ENCODE measurements at places on chromosomes 6 and 20.

DNA sequence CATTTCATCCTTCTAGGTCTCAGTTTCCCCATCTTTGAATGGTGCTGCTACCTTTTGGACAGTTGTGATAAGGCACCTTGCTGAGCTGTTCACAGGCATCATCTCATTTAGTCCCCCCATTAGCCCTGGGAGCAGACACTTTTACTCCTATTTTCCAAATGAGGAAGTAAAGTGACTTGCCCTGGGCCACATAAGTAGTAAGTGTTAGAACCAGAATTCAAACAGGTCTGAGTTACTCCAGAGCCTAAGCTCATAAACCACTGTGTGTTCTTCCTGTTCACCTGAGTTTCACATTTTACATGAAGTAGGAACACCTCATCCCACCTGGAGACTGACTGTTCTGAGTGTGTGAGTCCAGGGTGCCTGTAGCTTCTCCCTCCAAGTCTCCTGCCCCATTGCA is 43.5 kb upstream of the EPB41L1 start:
- no peak for DNase-seq

DNA sequence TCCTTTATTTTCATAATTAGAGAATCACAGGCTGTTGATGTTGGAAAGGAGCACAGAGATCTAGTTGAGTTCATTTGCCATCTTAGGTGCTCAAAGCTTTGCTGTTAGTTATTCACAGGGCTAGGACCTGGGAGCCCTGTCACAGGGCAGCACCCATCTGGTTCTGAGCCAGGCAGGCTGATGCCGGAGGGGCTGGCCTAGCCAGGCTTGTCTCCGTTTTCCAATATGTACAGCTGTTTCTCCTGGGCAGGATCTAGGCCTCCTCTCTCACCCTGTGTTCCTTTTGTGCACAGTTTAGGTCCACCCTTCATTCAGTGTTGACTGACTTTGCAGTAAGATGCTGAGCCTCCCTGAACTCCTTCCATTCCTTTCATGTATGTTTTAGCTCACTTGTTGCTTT is 33.4 kb downstream of the LRRC1 start:
- DNase-seq, result no peak

GRCh38 chr20:63382551-63383300 is 21.6 kb upstream of the CHRNA4 start:
- DNase-seq, result no peak

- no peak for DNase-seq
Observed at GRCh38 chr6:6806844-6807518, 218.5 kb downstream of the LY86 start.

GRCh38 chr20:62365814-62366369 is 1.2 kb downstream of the LAMA5 start:
- no peak for DNase-seq

GRCh38 chr6:42790549-42791181 is 8.8 kb downstream of the BICRAL start:
- DNase-seq, result no peak

- DNase-seq, result no peak
Observed at GRCh38 chr6:92289831-92290230, 1129.5 kb downstream of the EPHA7 start.

DNA sequence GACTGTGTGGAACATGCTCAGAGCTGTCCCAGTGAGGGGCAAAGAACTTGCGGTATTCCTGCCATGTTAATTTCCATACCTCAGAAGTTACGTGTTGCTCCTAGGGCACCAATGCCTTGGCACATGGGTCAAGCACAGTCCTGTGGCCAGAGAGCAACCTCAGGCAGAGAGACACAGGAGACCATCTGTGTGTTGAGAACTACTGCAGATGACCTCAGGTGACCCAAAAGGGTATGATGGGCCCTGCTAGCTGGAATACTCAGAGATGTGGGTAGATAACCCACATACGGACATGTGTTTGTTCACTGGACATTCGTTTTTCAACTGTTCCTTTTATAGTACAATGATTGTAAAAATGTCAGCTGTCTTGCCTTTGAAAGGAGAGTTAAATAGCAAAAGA is 71.5 kb upstream of the BMP2 start:
- no peak for DNase-seq

DNA sequence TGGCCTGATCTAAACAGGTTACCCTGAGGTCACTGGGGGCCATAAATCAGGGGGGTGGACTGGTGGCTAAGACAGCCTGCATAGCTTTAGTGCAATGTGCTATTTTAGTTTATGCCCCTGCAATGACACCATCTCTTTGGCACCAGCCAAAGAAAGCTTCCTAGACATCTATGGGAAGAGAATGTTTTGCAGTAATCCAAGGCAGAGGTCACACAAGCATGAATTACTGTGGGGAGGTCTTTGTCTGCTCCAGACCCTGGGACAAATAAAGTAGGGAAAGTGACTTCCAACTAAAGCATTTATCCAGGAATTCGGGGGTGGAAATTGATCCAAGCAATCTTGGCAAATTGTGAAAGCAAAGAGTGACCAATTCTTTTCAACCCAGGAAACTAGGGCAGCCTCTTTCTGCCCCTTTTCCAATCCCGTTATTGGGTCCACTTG is 5.3 kb downstream of the RIPOR2 start:
- DNase-seq, result no peak

GRCh38 chr20:62208795-62209755 is 11.0 kb downstream of the HRH3 start:
- no peak for DNase-seq

DNA sequence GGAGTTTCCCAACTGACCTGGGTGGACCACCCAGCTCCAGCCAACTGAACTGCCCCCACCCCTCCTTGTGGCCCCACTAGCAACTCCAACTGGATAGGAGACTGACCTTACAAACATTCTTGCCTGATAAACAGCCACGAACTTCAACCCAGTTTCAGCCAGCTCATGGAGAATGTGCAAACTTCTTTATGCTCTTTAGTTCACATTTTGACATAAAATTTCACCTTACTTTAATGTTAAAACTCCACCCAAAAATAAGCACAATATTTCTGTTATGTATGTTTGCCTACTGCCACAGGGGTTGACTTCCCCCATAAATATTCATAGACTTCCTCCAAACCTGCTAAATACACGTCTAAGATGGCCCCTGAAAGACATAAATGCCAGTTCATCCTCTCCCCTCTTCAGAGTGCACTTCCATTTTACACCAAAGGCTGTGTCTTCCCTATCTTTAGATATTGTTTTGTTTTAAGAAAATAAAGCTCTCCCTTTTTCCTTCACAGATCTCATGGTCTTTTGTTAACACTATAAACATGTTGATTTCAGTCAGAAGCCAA is 643.7 kb downstream of the EPM2A start:
- no peak for DNase-seq

GRCh38 chr20:11108102-11108810 is 434.5 kb upstream of the JAG1 start:
- no peak for DNase-seq

DNA sequence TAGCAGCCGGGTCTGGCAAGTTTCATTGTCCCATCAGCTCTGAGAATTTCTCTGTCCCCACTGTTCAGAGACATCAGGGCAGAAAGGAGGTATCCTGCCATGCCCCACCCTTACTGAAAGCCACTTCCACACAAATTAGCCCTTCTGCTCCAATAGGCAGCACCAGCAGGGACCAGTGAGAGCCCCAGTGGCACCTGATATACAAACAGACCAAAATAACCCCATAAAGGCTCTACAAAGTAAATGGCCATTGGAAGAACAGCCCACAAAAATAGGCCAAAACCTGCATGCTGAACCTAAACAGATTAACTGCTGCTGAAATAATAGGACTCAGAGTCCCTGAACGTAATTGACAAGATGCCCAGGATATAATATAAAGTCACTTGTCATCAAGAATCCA is 199.9 kb downstream of the TMEM200A start:
- DNase-seq, result no peak

GRCh38 chr20:10754824-10755223 is 81.0 kb upstream of the JAG1 start:
- DNase-seq, result no peak

GRCh38 chr6:149208134-149208601 is 109.3 kb upstream of the TAB2 start:
- DNase-seq, result no peak

GRCh38 chr6:95515975-95516374 is 61.4 kb upstream of the MANEA start:
- no peak for DNase-seq

DNA sequence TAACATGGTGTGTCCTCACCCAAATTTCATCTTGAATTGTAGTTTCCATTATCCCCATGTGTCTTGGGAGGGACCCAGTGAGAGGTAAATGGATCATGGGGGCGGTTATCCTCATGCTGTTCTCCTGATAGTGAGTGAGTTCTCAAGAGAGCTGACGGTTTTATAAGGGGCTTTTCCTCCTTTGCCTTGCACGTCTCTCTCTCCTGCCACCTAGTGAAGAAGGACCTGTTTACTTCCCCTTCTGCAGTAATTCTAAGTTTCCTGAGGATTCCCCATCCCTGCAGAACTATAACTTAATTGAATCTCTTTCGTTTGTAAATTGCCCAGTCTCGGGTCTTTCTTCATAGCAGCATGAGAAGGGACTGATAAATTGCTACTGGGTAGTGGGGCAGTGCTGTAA is 789.3 kb downstream of the FRK start:
- DNase-seq, result no peak

GRCh38 chr20:32510601-32511357 is 74.4 kb downstream of the NOL4L start:
- DNase-seq, result no peak

- DNase-seq, result no peak
Observed at GRCh38 chr6:25219917-25220278, 59.3 kb upstream of the CARMIL1 start.

DNA sequence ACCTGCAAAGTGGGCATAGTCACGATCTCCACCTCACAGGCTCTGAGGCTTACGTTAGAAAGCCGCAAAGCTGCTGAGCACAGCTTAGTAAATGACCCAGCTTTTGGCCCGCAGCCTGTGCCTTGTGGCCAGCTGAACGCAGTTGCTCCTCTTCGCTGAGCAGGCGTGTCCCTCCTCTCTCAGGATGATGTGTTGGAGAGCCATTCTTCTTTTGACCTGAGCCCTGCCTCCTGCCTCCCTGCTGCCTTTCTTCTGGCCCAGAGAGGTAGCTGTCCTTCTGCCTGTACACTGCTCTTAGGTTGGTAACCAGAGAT is 47.6 kb upstream of the MYL9 start:
- DNase-seq, result no peak

DNA sequence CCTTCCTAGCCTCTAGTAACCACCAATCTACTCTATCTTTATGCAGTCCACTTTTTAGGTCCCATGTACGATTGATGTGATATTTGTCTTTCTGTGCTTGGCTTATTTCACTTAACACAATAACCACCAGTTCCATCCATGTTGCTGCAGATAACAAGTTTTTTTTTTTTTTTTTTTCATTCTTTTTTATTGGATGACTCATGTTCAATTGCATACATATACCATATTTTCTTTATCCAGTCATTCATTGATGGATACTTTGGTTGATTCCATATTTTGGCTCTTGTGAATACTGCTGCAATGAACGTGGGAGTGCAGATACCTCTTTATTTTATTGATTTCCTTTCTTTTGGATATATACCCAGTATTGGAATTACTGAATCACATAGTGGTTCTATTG is 600.4 kb upstream of the FLRT3 start:
- DNase-seq, result no peak

DNA sequence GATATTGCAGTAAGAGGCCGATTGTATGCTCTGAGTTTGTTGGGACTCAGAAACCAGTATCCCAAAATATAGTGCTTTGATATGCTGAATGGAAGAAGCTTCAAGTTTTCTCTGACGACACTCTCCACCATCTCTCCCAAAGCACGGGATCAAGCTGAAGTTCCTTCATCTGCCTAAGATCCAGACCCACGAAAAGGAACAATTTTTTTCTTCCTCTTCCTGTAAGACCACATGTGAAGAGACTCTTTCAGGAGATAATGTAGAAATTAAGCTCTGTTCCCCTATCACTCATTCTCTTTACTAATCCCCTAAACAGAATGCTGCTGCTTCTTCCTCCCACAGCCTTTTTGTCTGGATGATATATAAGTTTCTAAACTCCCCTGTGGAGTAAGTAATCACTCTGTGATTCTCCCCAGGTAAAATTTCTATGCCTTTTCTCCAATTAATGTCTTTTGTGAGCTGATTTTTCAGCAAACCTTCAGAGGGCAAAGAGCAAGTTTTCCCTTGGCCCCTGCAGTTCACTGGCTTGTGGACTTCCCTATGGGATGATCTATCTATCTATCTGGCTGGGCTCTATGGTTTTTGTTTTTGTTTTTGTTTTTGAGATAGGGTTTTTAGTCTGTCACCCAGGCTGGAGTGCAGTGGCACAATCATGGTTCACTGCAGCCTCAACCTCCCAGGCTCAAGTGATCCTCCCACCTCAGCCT is 13.5 kb upstream of the PNRC1 start:
- no peak for DNase-seq

DNA sequence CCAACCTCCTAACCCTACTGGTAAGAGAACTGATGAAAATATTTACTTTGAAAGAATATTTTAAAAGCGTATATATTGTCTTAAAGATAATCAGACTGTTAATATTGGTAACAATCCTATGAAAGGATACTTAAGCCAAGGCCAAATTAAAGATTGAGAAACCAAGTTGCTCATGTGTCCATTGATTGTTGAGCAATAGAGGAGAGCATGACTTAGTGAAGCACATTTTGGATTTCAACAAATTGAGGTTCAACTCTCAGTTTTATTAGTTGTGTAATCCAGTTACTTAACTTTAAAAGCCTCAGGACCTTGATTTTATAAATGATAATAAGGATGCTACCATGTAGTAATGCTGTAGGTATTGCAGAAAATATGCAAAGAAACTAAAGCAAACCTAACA is 56.8 kb downstream of the PRL start:
- DNase-seq, result no peak

DNA sequence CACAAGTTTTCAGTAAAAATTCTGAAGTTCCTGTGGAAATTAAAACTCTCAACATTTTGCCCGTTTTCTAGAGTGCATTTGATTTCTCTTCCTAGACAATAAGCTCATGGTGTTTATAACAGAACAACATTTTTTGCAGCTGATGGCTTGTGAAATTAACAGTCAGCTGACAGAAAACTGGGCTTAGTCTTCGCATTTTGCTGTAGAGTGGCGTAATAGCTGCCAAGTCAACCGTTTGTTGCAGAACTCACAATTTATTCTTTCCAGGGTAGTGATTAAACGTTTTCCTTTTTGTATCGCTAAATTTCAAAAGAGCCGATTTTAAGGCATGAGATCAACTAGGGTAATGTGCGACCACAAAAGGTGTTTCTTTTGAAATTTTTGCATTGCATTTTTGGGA is 1.4 kb downstream of the SPO11 start:
- no peak for DNase-seq

DNA sequence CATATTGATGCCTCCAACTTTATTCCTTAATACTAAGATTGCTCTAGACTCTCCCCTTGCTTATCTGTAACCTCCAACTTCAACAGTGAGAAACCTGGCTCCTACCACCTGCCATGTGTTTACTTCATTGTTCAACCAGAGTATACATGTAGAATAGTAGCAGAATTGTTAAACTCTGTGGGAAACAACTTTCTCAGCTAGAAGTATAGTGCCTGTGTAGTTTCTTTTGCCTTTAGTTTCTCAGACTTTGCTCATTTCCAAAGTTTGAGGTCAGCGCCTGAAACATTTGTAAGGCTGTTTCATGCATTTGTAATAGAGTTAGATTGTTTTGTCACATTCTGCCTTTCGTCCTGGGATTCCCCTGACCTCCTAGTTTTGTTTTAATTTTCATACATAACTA is 34.9 kb upstream of the HECA start:
- no peak for DNase-seq

Measured in stimulated activated naive CD4-positive, alpha-beta T cell treated with Interleukin-2 at 50 U/mL for 16 hours (primary cell).